ENCODE measurements at places on chromosomes 6 and 20. TPM values are rescaled to one million over a fixed set of nuclear protein-coding genes. Genes with fewer than 3 reads are reported as not detected.

The SNAP91 gene
- 0.33 TPM for total RNA-seq

The HLA-F gene
- 35.4 TPM for total RNA-seq

The GSTA4 gene
- total RNA-seq, result 12.2 TPM

The OPRM1 gene
- total RNA-seq, result not detected

The ADGRF5 gene
- total RNA-seq, result 1.5 TPM

The PTK6 gene
- total RNA-seq, result 0.83 TPM

The TREML1 gene
- total RNA-seq, result 0.83 TPM

The LY6G6D gene
- total RNA-seq, result not detected

The NKAPL gene
- 0.24 TPM for total RNA-seq

Measured in mammary epithelial cell (primary cell).